ENCODE measurements at places on chromosomes 7 and 10.

DNA sequence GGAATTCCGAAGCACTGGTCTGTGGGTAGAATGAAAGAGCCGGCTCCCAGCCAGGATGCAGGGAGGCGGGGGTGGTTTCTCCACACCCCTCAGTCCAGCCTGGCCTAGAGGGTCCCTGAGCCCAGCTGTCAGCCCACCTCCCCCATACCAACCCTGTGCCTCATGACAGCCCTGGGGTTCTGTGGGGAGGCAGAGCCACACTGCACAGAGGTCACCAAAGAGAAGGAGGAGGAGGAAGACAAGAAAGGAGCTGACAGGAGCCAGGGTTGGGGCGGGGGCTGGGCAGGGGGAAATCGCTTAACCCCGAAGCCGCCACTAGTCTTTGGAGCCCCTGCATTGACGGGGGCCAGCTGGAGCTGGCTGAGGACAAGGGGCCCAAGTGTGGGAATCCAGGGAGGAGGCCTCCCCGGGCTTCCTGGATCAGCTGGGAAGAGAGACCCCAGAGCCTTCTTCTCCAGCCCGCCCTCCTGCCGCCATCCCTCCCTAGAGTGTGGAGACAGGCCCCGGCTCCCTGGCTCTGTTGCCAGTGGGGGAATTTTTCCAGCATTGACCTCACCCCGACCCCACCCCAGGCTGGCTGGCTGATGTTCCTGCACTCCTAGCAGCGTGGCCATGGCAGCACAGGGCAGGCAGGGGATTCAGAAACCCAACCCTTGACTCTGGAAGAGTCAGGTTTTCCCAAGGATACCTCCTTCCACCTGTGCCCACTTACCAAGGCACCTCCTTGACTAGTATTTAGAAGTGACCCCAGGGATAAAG, 32.5 kb downstream of the KAZALD1 start:
- no peak for DNase-seq

DNA sequence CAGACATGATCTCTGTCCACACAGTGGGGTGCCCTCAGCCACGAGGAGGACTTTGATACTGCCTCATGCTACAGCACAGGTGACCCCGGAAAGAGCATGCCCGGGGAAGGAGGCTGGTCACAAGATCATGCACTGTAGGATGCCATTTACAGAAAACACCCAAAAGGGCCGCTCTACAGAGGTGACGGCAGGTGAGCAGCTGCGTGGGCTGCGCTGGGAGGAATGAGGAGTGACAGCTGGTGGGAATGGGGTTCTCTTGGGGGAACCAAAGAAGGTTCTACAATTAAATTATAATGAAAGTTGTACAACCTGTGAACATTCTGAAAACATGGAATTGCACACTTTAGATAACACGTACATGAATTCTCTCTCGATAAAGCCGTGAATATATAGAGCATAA, 12.0 kb downstream of the INTS1 start:
- no peak for DNase-seq

DNA sequence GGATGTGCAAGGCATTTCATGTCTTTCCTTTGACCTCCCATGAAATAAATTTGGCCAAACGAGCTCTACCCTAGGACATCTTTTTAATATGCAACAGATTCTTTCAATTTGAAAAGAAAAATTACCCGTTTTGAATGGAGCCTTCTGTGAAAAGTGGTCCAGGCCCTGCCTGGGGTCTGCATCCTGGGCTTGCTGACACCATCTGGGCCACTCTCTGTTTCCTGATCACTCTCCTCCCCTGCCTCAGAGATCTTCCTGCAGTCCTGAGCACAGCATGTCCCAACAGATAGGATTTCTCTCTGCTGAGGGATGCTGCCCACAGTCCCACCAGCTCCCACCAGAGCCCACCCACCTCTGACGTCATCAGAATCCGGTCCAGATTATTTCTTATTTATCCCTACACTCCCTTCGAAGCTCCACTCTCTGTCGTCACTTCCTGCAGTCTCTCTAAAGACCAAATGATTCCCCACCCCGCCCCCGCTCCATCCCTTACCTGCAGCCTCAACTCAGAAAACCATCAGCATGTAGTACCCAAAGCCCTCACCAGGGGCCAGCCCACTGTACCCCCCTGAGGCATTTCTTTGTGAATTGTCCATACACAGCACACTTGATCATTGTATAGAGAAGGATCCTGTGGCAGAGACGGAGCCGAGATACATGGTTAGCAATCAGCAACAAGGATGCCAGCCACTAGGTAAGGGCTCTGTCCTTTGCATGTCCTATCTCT, 192.1 kb upstream of the MGMT start:
- no peak for DNase-seq

DNA sequence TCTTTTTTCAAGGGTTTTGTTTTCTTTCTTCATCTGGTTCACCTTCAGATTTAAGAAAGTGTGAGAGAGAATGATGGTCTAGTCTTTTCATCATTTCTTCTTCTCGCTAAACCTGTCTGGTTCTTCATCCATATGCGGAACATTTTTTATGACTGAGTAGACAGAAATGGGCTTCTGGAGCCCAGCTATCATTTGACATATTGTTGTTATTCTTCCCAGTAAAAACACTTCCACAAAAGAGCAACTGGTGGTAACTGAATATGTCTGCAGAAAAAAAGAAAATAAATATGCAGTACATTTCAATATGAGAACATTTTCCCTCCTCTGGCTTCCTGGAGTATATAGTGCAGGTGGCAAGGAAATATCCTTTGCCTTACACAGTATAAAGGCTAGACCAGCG, 209.5 kb downstream of the JCAD start:
- no peak for DNase-seq

GRCh38 chr10:112314822-112315474, 31.7 kb downstream of the TECTB start:
- DNase-seq = peak; percentile 69

DNA sequence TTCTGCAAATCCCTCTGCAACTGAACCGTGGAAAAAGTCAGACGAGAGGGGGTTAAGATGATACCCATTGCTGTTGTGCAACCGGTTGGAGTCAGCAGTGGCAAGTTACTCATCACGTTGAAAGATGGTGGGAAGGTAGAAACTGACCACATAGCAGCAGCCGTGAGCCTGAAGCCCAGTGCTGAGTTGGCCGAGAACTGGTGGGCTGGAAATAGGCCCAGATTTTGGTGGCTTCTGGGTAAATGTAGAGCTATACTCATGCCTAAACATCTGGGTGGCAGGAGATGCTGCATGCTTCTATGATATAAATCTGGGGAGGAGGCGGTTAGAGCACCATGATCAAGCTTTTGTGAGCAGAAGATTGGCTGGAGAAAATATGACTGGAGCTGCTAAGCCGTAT, 78.6 kb downstream of the ARL5B start:
- no peak for DNase-seq

GRCh38 chr7:129401967-129402860, 32.0 kb upstream of the STRIP2 start:
- no peak for DNase-seq

- no peak for DNase-seq
These were observed 8.9 kb downstream of the IGFBP1 start for GRCh38 chr7:45897042-45897690.

- no peak for DNase-seq
These were observed 356.4 kb upstream of the VWC2 start for GRCh38 chr7:49417034-49417433.

GRCh38 chr10:23174074-23174976, 17.8 kb upstream of the PTF1A start:
- DNase-seq = no peak

- DNase-seq = no peak
These were observed 471 bp downstream of the PFKP start for GRCh38 chr10:3067859-3068179.

DNA sequence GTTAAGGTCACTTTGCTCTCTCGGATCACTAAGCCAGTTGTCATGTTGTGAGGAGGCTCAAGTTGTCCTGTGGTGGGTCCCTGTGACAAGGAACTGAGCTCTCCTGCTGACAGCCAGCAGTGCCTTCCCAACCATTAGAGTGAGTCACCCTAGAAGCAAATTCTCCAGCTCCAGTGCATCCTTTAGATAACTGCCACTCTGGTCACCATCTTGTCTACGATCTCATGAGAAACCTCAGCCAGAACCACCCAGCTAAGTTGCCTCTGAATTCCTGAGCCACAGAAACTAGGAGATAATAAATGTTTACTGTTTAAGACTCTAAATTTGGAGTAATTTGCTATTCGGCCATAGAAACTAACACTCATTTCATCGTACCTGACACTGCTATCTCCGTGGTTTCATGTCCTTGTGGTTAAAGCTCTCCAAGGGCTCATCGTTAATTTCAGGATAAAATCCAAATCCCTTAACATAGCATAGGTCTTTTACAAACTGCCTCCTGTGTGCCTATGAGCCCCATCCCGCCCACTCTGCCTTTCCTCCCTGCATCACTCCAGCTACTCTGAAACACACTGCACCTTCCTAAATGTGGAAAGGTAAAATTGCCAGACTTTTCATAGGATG, 56.5 kb upstream of the WIPF3 start:
- no peak for DNase-seq

- peak; percentile 57 for DNase-seq
These were observed 4.4 kb upstream of the MAD1L1 start for GRCh38 chr7:2237109-2237602.

GRCh38 chr10:102676534-102677315, 32.4 kb downstream of the TRIM8 start:
- no peak for DNase-seq

GRCh38 chr10:133030781-133031180, 56.9 kb upstream of the ADGRA1 start:
- DNase-seq = no peak

DNA sequence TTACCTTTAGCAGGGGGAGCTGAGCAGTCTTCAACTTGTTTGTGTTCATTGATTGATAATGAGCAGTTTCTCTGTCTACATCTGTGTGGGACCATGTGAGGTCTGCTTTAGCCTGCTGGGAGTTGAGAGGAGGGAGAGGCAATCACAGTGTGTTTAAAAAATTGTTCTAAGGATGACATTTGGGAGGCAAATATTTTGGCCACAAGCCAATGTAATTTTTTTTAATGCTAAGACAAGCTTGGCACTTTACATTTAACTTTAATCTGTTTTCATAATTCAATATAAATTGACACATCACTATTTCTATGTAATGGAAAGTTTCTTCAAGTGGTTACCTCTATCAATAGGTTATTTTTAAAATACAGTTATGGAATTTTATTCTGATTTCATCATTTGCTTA, 55.9 kb upstream of the SEMA3A start:
- no peak for DNase-seq

DNA sequence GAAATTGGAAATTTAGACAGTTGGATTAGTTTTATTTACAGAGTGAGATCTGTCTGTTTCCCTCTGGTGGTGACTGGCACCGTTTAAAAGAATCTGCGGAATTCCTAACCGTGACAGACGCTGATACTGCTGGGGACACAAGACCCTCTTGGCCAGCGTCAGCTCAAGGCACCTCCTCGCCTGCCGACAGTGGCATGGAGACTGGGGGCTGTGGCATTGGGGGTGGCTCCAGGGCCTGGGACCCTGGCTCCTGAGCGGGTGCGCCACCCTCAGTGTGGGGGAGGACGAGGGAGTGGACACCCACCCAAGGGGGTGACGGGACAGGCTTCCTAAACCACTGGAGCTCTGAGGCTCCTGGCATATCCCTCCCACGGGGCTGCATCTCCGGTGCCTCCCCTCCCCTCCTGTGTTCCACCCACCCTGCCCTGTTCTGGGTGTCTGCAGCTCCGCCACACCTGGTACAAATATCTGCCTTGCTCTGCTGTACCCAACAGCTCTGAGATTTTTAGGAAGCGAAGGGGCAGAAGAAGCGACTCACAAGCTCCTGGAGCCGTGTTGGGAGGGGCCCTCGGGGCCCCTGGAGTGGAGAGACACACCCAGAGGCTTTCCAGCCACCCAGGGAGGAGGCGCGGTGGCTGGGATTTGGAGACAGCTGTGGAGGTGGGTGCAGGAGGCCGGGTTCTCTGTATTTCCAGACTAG, 178.7 kb downstream of the DNAJB6 start:
- no peak for DNase-seq

DNA sequence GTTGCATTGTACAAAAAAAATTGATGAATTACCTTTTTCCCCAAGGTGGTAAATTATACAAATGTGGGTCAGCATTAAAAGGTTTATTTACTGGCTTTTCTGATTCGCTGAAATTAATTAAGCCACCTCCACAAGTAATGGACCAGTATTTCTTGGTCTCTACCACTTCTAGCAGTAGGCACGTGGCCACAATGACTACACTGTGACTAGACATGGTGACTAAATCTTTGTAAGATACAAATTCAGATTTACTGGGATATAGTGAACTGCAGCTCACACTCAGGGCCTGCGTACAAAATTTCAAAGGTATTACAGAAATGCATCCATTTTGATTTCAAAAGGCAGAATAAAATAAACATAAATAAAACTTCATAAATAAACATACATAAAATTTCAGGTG, 10.9 kb downstream of the HPSE2 start:
- DNase-seq = no peak

DNA sequence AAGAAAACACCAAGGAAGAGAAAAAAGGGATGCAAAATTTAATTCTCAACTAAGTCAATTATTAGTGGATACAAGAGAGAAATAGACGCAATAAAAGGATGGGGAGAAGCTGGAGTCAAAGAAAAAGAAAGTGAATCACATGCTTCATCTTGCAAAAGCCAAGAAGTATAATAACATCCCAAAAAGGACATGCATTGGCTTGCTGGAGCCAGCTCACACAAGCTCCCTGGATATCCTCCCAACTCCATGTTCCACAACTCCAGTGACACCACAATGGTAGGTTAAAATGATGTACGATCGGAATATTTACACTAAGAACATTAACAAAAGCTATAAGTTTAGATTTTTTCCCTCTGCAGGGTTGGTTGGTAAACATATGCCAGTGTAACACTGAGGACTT, 72.4 kb downstream of the MACC1 start:
- DNase-seq = no peak

DNA sequence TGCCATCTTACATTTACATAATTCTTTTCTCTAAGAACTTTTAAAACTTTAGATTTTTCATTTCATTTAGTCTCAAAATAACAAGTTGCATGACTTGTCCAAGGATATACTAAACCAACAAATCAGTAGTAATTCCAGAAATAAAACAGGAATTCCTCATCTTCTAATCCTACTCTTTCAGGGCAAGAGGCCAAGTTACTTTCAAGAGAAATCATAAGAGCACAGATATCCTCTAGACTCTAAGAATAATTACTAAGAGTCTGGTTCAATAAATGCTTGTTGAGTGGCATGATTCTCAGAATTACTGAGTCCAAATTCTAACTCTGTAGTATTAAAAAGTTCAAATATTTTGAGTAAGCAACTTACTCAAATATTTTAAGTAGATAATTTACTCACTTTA, 12.9 kb downstream of the PDZD8 start:
- no peak for DNase-seq

- no peak for DNase-seq
These were observed 10.1 kb upstream of the EGR2 start for GRCh38 chr10:62826273-62826672.

DNA sequence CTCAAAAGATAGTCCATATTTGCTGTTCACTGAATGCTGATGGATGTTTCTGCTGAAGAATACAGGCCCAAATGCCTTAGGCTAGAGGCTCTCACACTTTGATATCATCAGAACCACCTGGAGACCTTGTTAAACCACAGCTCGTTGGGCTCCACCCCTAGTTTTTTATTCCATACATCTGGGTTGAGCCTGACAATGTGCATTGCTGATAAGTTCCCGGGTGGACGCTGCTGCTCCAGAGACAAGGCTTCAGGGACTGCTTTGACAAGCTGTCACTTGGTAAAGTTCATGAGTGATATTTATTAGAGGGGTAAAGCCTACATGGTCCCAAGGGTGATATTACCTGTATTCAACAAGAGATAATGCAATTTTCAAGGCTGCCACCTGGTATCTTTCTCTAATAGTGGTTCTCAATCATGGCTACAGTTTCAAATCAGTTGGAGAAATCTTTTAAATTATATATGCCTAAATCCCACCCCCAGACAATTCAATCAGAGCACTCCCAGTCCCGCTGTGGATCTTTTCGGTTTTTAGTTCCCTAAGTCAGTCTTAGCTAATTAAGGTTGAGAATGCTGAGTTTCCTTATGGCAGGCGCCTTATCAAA, 107.1 kb upstream of the GSDME start:
- no peak for DNase-seq

Data from memory B cell (primary cell).